ENCODE measurements at places on chromosomes 1 and 21.

GRCh38 chr21:28669321-28669720 is 323.4 kb downstream of the LTN1 start:
- DNase-seq = no peak

DNA sequence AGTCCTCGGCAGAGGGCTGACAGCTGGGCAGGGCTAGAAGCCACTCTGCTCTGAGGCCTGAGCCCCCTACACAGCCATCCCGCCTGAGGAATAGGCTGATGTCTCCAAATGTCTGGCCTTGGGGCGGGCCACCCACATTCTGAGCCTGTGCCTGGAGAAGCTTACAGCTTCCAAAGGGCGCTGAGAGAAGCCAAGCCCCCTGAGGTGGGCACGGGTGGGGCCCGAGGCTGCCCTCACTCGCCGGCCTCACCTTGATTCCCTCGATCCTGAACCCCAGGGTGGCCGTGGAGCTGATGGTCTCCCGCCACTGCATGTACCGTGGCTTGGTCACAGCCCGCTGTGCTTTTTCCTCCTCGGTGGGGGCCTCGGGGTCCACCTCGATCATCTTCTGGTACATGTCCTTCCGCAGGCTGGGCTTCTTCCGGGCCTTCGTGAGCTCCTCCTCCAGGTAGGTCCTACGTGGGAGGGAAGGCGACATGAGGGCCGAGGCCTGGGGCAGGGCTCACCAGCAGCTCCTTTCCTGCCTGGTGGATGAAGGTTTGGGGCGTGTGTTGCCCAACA is 93.2 kb downstream of the STUM start:
- no peak for DNase-seq

- no peak for DNase-seq
Observed at GRCh38 chr1:43402089-43402865, 12.6 kb downstream of the SZT2 start.

DNA sequence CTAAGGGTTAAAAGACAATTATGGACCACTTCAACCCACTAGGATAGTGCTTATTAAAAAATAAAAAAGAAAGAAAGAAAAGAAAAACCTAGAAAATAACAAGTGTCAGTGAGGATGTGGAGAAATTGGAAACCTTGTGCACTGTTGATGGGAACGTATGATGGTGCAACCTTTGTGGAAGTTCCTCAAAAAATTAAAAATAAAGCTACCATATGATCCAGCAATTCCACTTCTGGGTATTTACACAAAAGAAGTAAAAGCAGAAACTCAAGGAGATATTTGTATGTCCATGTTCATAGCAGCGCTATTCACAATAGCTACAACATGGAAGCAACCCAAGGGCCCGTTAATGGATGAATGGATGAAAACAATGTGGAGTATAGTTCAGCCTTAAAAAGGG is 115.2 kb upstream of the ATP1A1 start:
- DNase-seq = no peak

- DNase-seq = no peak
Observed at GRCh38 chr1:96674915-96675314, 46.7 kb upstream of the PTBP2 start.

All from KG1 (cell line).